Muscle of leg (tissue), 16 donors: ENCODE measurements at places on chromosomes 6 and 20. TPM values are rescaled to one million over a fixed set of nuclear protein-coding genes. Genes with fewer than 3 reads are reported as not detected.

DNA sequence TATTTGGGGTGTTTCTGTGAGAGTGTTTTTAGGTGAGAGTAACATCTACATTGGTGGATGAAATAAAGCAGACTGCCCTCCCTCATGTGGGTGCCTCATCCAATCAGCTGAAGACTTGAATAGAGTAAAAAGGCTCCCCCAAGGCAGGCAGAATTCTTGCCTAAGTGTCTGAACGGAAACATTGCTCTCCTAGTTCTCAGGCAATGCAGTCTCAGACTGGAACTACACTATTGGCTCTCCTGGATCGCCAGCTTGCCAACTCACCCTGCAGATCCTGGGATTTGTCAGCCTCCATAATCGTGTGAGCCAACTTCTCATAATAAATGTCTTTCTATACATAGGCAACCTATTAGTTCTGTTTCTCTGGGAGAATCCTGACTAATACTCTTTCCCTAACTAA lies 5.5 kb upstream of the TMEM170B start:
- no peak for DNase-seq

GRCh38 chr6:34393191-34393965 lies 909 bp upstream of the NUDT3 start:
- DNase-seq = no peak

DNA sequence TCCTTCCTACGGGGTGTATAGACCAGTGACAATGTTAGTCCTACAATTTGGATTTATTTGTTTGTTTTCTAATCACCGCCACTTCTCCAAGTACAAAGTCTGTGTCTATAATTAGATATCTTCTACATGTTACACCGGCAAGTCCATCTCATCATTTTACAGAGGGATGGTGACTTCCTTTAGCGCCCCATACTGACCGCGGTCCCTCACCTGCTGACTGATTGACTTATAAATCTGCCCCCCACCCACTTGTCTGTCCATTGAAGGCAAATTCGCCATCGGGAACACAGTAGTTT lies 8.9 kb upstream of the NR2E1 start:
- no peak for DNase-seq

The MYBL2 gene
- polyA plus RNA-seq = 22.4 TPM
